ENCODE measurements at places on chromosomes 2 and 18. TPM values are rescaled to one million over a fixed set of nuclear protein-coding genes. Genes with fewer than 3 reads are reported as not detected.

GRCh38 chr2:5939553-5939952 is 247.4 kb downstream of the SOX11 start:
- no peak for DNase-seq

DNA sequence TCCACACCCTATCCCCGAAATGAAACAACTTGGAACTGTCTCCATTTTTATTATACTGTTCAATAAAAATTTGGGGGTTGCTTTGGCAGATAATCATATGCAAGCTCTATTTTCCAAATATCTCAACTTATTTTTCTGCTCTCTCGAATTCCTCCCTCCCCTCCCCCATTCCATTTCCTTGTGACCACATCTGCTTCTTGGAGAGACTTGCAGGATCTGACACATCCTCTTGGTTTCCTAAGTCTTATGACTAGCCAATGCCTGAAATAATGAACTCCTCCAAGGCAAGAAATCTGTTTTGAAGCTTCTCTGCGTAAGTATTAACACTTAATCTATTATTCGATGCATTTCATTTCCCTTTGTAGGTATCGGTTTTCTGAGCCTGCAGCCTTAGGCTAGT is 16.1 kb downstream of the TGIF1 start:
- DNase-seq, result peak; percentile 40

GRCh38 chr18:43525169-43525568 is 247.9 kb upstream of the SYT4 start:
- no peak for DNase-seq

- DNase-seq, result no peak
These were observed 31.1 kb downstream of the SERTAD2 start for GRCh38 chr2:64622443-64623241.

The OTX1 gene
- 2.1 TPM for total RNA-seq

The UGT1A5 gene
- not detected for total RNA-seq

The C2orf49 gene
- 24.8 TPM for total RNA-seq

The FBXO15 gene
- 2.4 TPM for total RNA-seq
